SIG-M5 (cell line): ENCODE measurements at places on chromosomes 2 and 18.

GRCh38 chr2:108825736-108826135 lies 39.2 kb downstream of the CCDC138 start:
- DNase-seq, result no peak

DNA sequence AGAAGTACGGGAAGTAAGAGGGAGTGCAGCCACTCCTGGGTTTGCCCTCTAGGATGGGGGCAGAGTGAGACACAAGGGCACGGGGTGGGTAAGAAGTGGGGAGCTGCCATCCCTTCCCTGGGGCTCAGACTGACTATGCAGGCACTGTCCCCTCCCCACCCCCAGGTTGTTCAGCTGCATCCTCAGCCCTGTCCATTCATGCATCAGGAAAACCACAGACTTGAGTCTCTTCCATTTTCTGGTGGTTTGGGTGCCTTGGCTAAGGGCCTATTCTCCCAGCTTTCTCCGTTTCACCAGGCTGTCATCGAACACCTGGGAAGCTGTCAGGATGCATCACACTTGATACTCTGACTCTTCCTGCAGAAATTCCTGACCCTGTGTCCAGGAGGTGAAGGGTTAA lies 111.9 kb downstream of the TFCP2L1 start:
- no peak for DNase-seq

- no peak for DNase-seq
These were observed 87.7 kb downstream of the PRKRA start for GRCh38 chr2:178363252-178363651.

DNA sequence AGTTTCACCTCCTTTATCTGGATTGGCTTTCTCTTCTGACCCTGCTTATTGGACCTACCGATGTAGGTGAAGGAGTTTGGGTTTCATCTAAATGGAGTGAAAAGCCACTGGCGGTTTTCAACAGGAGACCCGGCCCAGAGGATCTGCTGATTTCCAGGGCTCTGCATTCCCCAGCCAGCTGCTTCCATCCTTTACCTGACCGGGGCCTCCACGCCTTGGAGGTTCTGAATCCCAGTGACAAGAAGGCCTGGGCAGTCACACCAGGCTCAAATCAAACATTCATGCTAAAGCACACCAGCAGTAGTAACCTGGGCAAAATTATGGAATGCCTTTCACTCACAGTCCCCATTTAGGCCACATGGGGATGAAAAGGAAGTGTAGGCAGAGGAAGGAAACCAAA lies 30.0 kb upstream of the RTTN start:
- no peak for DNase-seq

- no peak for DNase-seq
These were observed 181.5 kb downstream of the KLHL29 start for GRCh38 chr2:23566241-23567142.

GRCh38 chr18:28002841-28003240 lies 174.1 kb downstream of the CDH2 start:
- DNase-seq, result no peak

- no peak for DNase-seq
These were observed 12.6 kb downstream of the MC5R start for GRCh38 chr18:13836559-13836958.

DNA sequence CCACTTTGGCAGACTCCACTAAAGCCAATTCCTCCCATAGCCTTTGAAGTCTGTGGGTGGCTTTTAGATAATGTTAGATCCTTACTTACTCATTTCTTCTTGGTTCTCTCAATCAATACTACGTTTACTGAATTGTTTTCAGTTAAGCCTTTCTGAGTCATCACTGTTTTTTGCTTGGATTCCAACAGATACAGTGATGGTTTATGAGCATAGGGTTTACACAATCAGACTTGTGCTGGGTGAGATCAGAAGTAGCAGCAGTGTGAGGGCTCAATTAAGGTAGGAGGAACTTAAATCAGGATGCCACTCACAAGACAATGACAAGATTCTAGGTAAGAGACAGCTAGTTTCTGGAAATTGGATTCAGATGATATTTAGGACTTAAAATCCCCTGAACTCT lies 297.7 kb upstream of the DOK6 start:
- DNase-seq, result no peak

DNA sequence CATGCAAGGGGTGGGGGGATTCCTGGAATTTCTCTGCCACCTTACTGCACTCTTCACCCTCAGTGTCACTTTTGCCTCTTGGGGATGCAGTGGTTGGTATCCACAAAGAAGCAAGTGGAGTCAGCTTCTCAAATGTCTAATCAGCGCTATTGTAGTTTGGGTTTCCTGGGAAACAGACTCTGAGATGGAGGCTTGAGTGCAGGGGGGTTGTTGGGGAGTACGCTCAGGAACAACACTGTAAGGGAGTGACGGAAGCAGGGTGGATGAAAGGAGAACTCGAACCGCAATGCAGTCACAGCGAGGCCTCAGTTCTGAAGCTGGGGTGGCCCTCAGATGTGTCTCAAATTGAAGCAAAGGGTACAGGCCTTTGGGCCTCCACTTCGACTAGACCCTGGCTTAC lies 73.6 kb upstream of the EPC2 start:
- DNase-seq, result no peak

- no peak for DNase-seq
These were observed 12.6 kb upstream of the NCK2 start for GRCh38 chr2:105732101-105732500.

GRCh38 chr18:3824101-3824500 lies 374.1 kb downstream of the TGIF1 start:
- DNase-seq, result no peak

DNA sequence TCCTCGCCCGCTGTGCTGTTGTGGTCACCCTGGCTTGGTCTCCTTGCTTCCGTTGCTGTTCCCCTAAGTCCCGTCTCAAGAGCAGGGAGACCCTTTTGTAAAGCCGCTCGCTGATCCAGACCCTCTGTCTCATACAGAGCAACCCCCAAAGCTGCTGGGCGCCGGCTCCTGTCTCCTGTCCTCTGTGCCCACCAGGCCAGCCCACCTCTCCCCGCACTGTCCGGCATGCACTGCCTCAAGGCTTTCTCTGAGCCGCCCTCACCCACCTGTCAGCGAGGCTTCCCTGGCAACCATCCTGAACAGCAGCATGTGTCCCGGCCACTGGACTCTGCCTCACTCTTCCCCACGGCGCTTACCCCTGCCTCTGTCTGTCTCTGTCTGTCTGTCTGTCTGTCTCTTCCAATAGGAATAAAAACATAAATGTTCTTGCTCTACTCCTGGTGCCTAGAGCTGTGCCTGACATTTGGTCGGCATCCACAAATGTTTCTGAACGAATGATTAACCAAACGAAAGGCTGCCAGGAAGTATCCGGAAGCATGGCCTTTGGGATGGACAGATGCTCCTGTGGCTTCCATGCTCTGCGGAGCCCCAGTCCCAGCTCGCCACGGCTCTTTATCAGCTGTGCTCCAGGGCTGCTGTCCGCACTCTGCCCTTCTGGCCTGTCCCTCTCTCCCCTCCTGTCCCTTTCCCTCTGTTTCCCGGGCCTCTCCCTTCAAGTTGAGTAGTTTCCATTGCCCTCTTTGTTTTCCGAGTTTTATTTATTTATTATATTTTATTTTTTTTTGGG lies 7.8 kb downstream of the COLEC11 start:
- no peak for DNase-seq

- no peak for DNase-seq
These were observed 29.8 kb downstream of the MAPRE3 start for GRCh38 chr2:27000228-27000627.

GRCh38 chr2:216109962-216110614 lies 940 bp downstream of the XRCC5 start:
- no peak for DNase-seq

DNA sequence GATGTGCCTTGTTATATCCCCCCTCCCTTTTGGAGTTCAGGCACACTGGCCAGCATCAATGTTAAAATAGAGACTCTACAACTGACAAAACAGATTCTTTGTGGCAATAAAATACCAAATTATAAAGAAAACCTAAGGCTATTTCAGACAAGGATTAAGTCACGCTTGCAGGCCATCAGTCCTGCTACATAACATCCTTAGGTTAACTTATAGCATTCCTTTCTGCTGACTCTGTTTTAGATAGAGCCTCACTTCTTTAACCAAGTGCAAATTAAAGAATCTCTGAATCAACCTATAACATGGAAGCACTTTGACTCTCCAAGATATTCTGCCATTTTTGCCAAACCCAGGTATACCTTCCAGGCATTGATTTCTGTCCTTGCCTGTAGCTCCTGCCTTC lies 784.6 kb downstream of the RNF144A start:
- no peak for DNase-seq

DNA sequence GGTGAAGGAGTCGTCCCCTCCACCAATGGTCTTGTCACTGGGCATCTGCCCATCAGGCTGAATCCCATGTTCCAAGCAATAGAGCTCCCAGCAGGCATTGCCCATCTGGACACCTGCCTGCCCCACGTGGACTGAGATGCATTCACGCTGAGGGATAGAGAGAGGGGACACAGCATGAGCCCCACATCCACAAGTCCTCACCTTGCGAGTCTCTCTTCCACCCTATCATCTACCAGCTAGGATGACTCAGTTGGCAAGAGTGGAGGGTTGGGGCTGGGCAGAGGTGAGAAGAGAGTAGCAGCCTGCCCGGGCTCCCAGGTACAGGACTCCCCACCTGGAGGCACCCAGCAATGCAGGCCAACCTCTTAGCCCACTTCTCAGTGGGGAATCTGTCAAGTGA lies 959 bp upstream of the TUBA4B start:
- DNase-seq, result no peak

- DNase-seq, result no peak
These were observed 693 bp upstream of the LRP2 start for GRCh38 chr2:169362894-169363559.

GRCh38 chr2:58063641-58064040 lies 17.0 kb downstream of the VRK2 start:
- DNase-seq, result no peak

- DNase-seq, result no peak
These were observed 889 bp downstream of the ANKRD29 start for GRCh38 chr18:23661735-23662308.

- no peak for DNase-seq
These were observed 28.7 kb downstream of the ESCO1 start for GRCh38 chr18:21571772-21572171.

GRCh38 chr2:4673025-4673489 lies 969.7 kb downstream of the DCDC2C start:
- DNase-seq, result no peak

DNA sequence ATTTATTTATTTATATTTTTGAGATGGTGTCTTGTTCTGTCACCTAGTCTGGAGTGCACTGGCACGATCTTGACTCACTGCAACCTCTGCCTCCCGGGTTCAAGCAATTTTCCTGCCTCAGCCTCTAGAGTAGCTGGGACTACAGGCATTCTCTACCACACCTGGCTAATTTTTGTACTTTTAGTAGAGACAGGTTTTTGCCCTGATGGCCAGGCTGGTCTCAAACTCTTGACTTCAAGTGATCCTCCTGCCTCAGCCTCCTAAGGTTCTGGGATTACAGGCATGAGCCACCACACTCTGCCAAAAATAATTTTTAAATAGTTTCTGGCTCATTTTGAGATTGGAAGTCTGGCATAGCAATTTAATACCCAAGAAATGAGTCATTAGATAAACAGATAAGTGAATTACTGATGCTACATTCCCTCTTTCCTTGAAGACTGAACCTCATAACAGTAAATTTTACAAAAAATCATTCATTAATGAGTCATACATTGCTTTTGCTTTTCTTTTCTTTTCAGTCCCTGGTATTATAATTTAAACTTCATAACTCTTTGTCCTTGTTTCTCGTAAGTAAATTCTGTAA lies 881.6 kb upstream of the PIK3C3 start:
- no peak for DNase-seq

- no peak for DNase-seq
These were observed 46.3 kb upstream of the DARS1 start for GRCh38 chr2:136031711-136032110.

- DNase-seq, result no peak
These were observed 108.4 kb upstream of the ODC1 start for GRCh38 chr2:10556271-10557140.

GRCh38 chr2:40773291-40773690 lies 321.4 kb upstream of the SLC8A1 start:
- DNase-seq, result no peak

DNA sequence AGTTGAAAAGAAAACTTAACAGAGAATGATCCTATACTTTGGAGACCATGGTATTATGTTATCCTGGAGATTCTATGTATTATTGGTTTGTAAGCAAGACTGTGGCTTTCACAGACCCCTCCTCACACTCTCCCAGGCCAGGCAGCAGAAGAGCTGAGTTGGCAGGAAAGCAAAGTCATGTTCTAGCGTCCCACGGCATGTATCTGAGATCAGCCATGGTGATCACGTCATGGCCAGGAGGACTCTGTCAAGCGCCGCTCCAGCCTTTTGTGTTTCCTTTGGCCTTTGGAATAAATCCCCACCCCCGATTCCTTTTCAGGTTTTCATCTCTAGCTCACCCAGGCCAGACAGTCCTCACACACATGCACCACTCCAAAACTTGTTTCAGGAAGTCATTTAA lies 39.1 kb downstream of the LRRC30 start:
- DNase-seq, result no peak

GRCh38 chr18:35376742-35377695 lies at the start of gene ZNF396:
TSS of gene ZNF396 (minus strand) at chr18:35377337. CDS start at chr18:35374292, 3,045 bp downstream.
- DNase-seq, result no peak

GRCh38 chr2:99404039-99404796 lies 67.0 kb downstream of the EIF5B start:
- no peak for DNase-seq

GRCh38 chr18:8020132-8020846 lies 453.2 kb downstream of the PTPRM start:
- no peak for DNase-seq

DNA sequence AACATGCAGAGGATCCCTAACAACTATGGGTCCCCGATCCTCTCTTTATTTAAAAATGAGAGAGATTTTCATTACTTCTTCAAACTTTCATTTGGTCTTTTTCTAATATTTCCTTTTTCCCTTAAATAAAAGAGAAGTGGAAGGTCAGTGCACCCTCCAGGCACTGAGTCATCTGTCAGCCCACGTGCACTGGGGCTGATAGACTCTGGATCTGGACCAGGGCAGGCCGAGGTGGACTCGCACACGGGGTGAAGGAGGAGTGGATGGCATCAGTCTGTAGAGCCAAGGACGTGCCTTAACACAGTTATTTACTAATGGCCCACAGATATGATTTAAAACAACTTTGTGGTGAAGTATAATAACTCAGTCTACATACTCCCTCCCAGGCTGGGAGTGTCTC lies 214.4 kb upstream of the TMEM200C start:
- no peak for DNase-seq

DNA sequence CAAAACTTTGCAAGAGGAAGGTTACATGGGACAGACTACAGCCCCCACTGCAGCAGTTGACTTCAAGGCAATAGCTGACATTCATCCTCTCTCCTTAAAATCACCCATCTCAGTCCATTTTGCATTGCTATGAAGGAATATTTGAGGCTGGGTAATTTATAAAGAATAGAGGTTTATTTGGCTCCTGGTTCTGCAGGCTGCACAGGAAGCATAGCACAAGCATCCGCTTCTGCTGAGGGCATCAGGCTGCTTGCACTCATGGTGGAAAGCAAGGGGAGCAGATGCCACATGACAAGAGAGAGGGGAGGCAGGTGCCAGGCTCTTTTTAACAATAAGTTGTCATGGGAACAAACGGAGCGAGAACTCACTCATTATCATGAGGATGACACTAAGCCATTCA lies 646.0 kb downstream of the ZEB2 start:
- no peak for DNase-seq
